ENCODE measurements at places on chromosomes 3 and 15.
A peak's percentile ranks its signal among the peaks of the same experiment; 100 is the strongest.

DNA sequence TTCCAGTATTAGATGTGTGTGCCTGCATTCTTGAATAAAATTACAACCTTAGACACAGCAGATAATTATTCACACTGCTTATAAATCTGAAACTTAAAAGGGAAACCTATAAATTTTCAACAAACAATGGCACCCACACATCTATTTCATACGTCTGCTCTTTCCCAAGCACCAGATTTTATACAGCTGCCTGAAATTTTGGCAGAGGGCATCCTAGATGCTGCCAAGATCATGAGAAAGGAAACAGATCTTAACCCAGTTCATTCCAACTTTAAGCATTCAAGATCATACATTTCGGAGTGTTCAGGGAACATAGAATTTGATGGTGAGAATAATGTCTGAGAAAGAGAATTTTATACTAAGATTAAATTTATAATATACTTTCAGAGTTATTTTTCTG, 53.1 kb downstream of the CLDN1 start:
- no peak for DNase-seq

DNA sequence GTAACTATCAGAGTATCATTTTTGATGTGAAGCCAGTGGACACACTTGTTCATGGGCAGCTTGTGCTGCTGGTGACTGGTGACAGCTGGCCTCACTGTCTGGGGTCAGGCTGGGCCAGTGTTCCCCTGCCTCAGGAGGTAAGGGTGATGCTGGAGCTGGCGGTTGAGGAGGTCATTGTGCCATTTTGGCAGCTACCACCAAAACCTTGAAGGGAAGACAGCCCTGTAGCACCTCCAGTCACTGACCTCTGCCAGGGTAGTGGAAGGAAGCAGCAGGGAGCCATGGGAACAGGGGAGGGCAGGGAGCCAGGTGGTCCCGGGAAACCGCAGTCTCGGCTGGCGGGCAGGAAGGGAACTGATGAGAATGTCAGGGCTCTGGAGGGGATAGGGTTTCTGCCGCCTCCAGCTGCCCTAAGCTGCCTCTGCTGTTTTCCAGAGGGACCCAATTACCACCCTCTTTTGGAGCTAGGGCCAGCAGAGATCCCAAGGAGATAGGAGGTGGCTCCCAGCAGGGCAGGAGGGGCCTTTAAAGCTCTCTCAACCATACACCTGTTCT, 24.8 kb downstream of the FOXL2NB start:
- DNase-seq: no peak

GRCh38 chr15:85164841-85165466, 183.3 kb downstream of the PDE8A start:
- no peak for DNase-seq

- DNase-seq: no peak
These were observed 48.9 kb upstream of the AMOTL2 start for GRCh38 chr3:134423153-134423552.

- DNase-seq: no peak
These were observed 68.2 kb downstream of the SUMF1 start for GRCh38 chr3:4398941-4399245.

GRCh38 chr15:77228828-77229227, 157.9 kb upstream of the TSPAN3 start:
- no peak for DNase-seq

DNA sequence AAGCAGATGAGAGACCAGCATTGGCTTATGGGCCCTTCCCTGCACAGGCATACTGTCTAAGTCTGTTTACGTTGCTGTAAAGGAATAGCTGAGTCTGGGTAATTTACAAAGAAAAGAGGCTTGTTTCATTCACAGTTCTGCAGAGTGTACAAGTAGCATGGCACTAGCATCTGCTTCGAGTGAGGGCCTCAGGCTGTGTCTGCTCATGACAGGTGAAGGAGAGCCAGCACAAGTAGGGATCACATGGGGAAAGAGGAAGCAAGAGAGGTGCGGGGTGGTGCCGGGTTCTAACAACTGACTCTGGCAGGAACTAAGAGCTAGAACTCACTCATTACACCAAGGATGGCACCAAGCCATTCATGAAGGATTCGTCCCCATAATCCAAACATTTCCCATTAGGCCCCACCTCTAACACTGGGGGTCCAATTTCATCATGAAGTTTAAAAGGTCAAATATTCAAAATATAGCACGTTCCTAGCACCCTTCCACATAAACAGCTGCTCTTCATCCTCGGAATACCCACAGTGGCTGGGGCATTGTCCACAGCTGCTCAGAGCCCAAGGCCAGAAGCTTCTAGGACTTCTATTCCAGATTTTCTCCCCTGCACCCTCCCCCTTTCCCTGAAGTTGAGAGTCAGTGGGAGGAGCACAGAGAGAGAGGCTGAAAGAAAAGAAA, 5.6 kb downstream of the RTP3 start:
- DNase-seq: no peak

GRCh38 chr3:10303105-10303504, 10.4 kb upstream of the GHRL start:
- DNase-seq: no peak

DNA sequence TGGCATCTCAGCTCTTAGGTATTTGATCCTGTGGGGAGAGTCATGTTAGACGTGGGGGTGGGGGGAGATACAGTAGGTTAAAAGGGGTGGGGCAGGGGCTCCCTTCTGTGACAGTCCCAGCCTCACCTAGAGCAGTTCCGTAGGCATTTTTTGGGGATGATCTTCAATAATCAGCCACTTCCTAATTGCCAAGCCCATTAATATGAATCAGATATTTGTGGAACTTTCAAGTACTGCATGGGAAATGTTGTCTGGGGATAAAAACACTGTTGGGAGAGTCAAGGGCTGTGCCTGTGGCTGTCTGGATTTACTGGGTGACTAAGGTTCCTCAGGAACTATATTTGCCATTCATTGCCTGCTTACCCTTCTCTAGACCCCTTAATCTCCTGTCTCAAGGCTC, 9.5 kb downstream of the C3orf52 start:
- DNase-seq: no peak

DNA sequence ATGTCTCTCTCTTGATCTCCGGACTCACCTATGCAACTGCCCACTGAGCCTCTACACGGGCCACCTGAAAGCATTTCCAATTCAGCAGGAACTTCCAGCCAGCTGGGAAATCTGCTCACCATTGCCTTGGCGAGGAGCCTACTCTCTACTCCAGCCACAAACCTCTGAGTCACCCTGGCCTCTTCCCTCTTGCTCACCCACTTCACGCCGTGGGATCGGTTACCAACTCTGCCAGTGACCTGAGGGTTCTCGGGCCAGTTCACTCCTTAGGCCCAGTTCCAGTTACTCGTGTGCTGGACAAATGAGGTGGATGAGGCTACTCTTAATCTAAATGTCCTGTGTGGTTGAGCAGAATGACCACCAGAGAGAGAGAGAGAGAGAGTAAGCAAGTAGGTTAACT, 70.1 kb downstream of the CEMIP start:
- DNase-seq: peak; percentile 55

GRCh38 chr15:70344666-70345065, 246.9 kb upstream of the TLE3 start:
- DNase-seq: no peak

DNA sequence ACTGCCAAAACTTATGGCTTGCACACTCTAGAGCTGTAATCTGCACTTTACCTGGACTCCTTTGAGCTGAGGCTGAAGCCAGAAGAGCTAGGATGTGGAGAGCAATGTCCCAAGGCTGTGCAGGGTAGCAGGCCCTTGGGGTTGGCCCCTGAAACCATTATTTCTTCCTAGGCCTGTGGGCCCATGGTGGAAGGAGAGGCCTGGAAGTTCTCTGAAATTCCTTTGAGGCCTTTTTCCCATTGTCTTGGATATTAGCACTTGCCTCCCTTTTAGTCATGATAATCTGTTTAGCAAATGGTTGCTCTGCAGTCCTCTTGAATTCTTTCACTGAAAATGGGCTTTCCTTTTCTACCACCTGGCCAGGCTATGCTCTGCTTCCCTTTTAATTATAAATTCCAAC, 102.0 kb upstream of the SGO1 start:
- no peak for DNase-seq

- DNase-seq: no peak
These were observed 48.6 kb upstream of the FLNB start for GRCh38 chr3:57959423-57960173.

GRCh38 chr15:48546296-48546695, 99.2 kb downstream of the FBN1 start:
- DNase-seq: no peak

DNA sequence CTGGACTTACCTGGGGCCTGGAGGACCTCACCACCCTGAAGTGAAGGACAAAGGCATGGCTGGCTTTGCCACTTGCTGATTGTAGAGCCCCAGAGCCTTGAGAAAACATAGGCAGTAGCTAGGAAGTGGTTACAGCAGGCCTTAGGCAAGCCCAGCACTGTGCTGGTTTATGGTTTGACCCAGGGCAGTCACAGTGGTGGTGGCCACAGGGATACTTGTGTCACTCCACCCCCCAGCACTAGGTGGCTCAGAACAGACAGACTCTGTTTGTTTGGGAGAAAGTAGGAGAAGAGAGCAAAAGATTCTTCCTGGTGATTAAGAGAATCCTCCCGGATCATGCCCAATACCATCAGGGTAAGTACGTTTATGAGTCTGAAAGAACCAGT, 13.2 kb upstream of the COL8A1 start:
- DNase-seq: no peak

- peak; percentile 27 for DNase-seq
These were observed 5.3 kb upstream of the APEH start for GRCh38 chr3:49668861-49669260.

GRCh38 chr3:62057339-62058047, 315.9 kb downstream of the FEZF2 start:
- no peak for DNase-seq

GRCh38 chr3:12307136-12307535, 18.3 kb downstream of the PPARG start:
- DNase-seq: peak; percentile 25

DNA sequence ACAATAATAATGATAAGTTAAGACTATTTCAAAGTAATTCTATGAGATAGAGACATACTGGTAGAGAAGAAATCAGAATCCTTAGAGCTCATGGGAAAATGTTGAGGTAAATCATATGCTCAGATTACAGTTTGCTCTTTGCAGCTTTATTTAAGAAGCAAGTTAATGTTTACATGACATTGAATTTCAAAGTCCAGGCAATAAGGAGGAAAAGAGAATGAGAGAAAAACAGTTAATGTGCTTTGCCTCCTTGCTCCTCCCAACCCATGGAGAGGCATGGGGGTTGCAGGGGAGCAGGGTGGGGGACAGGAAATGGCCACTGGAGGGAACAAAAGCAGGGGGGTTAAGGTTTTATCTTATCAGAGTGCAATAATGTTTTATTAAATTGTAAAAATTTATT, 42.2 kb upstream of the ZBTB38 start:
- peak; percentile 76 for DNase-seq

- peak; percentile 68 for DNase-seq
These were observed 140.4 kb upstream of the CGNL1 start for GRCh38 chr15:57235873-57236272.

- DNase-seq: no peak
These were observed 378.7 kb downstream of the ZNF385D start for GRCh38 chr3:21372316-21372715.

DNA sequence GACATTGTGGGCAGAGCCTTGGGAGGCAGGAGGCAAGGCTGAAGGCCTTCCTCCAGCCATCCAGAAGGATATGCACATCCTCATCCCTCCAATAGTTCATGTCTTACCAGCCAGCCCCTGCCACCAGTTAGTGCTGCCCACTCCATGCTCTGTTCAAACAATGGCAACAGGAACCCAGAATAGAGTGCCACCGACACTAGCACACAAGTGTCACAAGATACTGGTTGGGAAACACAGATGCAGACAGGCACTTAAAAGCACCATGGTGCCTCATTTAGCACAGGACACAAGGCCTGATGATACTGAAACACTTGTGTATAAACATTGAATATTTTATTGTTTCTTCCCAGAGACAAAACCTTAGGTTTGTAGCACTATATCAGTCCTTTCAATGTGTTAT, 56.5 kb upstream of the MYO5C start:
- no peak for DNase-seq

DNA sequence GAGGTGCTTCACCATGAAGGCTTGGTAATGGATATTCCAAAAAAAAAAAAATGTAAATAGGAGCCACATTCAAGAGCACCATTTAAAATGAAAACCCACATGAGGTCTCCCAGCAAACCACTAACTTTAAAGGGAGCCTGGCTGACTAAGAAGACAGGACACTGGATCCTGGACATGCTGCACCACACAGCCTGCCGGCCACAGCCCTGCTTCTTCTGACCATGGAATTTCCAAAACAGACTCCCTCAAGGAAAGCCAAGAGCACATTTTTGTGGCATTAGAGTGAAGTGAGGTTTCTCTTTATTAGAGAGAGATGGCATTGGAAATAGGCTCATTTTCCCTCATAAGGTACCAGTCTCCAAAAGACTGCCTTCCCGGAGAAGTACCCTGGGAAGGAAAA, 113.9 kb downstream of the RORA start:
- DNase-seq: no peak

DNA sequence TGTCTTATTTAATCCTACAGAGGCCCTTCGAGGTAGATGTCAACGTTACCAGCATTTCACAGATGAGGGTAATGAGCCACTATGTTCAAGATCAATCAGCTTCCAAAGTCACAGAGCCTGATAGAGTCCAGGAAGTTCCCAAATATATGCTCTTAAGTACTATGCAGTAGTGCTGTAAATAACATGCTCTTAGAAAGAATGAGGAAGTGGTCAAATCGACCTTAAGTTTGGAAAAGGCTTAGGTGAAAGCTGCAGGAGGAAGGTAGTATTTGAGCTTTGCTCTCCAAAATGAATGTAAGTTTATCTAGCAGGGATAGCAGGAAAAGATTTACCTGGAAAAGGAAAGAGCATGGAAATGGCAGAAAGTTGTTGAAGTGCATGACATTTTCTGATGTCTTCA, 234.0 kb downstream of the RBMS3 start:
- no peak for DNase-seq

DNA sequence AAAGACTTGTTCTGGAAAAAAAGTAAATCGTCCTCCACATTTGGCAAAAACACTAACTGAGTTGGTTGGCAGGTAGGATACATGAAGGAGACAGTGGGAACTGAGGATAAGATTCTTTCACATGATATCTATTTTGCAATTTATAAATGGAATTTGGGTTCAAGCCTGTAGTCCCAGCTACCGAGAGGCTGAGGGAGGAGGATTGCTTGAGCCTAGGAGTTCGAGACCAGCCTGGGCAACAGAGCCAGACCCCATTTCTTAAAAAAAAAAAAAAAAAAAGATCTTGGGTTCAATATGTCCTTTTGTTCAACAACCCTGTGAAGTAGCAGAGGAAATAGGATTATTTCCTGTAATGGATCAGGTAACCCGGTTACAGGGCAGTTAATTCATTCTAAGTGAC, 35.7 kb upstream of the CFAP161 start:
- DNase-seq: no peak

DNA sequence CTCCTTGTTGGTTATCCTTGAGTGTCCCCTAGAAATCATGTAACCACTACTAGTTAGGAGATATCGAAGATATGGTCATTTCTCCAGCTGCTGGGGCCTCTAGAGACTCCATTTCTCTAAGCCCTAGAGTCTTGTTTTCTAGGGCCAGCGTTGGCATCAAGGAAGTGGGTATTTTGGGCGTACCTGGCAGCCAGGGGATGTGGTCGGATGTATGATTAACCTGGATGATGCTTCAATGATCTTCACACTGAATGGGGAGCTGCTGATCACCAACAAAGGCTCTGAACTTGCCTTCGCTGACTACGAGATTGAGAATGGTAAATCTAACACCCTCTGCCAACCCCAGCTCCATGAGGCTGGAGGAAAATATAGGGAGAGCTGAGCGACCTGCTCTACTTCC, 325.5 kb downstream of the RYR3 start:
- no peak for DNase-seq

GRCh38 chr3:29597376-29598008, 316.6 kb downstream of the RBMS3 start:
- DNase-seq: no peak

GRCh38 chr3:51710631-51711351, 3.9 kb downstream of the GRM2 start:
- no peak for DNase-seq

Data from A549 (cell line).